ENCODE measurements at places on chromosomes 3 and 15.

- DNase-seq, result no peak
Measured at GRCh38 chr3:85208650-85209049, 249.9 kb downstream of the CADM2 start.

- no peak for DNase-seq
Measured at GRCh38 chr3:126287536-126288241, 69.5 kb downstream of the KLF15 start.

GRCh38 chr3:125436921-125437320 lies 61.8 kb upstream of the ZNF148 start:
- no peak for DNase-seq

DNA sequence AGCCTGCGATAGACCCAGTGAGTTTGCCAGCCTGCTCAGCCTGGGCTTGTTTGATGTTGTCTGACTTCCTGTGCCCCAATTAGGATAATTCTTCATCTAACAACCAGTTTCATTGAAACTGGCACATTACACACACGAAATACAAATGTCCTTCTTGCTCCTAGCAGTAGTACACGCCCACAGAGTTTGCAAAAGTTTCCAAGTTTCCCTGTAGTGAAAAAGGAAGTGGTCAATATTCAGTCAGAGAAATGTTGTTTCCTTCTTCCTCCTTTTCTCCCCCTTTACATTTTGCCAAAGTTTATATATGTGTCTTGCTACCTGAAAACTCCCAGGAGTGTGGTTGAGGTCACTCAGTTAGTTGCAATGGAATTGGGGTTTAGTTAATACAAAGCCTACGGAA lies 58.4 kb upstream of the LRTM1 start:
- DNase-seq, result no peak

DNA sequence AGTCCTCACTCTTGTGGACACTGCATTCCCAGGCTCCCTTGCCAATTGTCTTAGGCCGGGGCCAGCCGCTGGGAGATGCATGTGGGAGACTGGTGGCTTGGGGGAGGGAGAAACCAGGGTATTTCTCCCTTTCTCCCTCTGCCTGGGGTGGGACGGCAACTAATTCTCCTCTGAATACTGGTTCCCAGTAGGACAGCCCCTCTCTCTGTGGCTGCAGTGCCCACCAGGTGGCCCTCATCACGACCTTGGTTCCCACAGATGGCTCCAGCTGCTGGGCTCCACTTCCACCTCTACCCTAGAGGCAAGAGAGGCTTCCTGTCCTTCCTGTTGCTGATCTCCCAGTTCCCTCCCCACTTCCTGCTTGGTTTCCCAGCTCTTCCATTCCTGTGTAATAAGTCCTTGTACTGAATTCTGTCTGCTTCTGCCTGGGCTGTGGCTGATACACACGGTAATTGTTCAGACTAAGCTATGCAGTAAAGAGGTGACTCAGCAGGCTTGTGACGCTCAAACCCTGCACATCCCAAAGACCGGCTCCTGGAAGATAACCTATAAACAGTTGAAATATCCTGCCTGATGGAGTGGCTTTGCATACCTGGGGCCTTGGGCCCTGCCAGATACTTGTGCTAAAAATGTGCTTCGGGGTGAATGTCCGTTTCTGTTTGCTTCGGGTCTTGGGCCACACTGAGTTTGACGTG lies 20.4 kb upstream of the COPG1 start:
- no peak for DNase-seq

DNA sequence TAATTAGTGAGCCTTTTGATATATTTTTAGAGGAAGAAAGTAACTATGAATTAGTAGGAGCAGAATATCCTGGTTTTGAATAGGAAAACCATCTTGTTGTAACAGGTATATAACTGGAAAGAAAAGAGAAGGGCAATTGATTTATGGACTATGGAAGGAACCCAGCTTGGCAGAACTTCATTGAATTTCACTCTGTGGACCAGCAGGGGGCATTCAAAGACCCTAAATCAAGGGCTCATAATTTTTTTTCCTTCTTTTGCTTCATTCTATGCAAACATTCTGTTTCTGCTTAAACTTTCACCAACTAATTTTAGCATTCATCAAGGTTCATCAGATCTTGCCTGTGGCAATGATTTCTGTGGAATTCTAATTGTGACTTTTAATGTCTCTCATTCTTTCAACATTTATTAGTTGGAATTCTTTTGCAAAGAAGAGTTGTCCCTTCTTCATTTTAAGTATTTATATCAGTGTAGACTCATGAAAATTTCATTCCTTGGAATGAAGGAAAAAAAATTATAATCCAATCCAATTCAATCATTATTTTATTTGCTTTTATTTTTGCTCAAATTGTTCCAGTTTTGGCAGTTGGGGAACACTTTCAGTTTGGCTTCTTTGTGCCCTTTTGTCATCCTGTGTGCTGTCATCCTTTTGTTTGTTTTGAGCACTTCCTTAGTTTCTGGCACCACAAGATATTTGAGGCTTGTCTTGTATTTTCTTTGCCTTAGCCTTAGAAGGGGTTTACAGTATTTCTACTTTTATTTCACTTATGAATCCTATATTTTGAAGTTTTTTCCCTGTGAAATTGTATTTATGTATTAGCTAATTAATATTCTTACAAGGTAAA lies 30.4 kb downstream of the NXPE3 start:
- DNase-seq, result no peak

DNA sequence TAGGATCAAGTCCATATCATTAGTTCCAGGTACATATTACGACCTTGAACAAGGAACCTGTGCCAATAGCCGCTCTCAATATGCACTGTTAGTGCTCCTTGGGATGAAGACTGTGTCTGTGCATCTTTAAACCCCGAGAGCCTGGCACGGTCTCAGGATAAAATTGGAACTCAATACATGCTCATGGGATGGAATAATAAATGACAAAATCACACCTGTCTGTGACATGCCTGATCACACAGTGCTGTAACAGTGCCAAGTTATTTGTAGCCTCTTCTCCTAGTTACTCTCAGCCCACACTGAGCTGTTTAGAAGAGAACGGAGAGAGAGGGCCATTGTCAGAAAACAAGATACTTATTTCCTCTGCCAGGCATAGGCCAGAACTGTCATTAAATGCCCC lies 82.2 kb downstream of the SSR3 start:
- DNase-seq, result no peak

GRCh38 chr3:23760325-23760724 lies 45.4 kb upstream of the UBE2E1 start:
- DNase-seq, result no peak

GRCh38 chr3:48428572-48429316 lies 1.1 kb downstream of the PLXNB1 start:
- no peak for DNase-seq

DNA sequence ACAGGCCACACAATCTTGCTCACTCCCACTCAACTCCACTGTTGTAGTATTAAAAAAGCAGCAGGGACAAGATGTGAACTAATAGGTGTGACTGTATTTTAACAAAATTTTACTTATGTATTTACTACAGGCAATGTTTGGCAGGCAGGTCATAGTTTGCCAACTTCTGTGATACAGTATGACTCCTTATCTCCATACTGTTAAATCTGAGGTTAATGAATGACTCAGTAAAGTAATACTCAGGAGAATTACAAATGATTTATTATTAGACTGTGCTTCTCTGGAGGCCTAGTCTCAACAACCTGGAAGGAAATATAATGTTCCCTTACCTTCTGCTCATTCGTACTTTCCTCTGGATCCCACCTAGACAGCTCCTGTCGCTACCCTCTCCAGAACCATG lies 258.6 kb upstream of the KCNMB2 start:
- no peak for DNase-seq

DNA sequence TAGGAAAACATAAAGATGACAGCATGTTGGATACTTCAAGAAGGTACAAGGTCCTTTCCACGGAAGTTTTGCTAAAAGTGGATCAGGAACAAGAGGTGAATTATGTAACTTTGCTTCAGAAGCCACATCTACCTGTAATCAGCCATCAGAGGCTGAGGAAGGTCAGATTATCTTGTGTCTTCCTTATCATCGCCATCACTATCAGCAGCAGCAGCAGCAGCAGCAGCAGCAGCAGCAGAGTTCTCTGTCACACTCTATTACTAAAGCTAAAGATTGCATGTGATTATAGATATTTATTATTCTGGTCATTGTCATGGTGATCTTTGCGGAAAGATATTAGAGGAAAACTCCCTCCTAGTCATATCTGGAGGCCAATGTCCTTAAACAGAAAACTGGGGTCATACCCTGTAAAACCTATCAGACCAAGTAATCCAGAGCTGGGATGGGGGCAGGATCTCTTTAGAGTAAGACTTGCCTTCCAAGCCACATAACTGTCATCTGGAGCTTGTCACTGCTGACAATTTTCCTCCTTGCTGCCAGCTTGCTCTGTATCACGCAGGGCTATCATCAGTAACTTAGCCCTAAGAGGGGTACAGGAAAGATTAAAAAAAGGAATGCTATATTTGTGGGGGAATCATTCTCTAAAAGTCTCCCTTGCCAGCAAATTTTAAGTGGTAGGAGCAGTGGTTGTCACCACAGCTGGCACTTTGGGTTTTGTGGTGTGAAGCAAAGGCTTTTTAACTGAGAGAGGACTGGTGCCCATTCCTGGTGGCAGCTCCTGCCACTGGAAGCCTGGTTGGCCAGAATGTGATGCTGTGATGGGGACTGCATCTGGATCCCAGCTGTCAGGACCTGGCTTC lies 130.9 kb upstream of the RASGRP1 start:
- no peak for DNase-seq

- DNase-seq, result no peak
Measured at GRCh38 chr3:16251316-16252085, 13.2 kb downstream of the DPH3 start.

- DNase-seq, result no peak
Measured at GRCh38 chr3:133562376-133562775, 11.1 kb upstream of the CDV3 start.

GRCh38 chr3:123586968-123587367 lies 2.1 kb upstream of the HACD2 start:
- no peak for DNase-seq

GRCh38 chr3:119322021-119322834 lies 28.0 kb downstream of the ARHGAP31 start:
- DNase-seq, result no peak

DNA sequence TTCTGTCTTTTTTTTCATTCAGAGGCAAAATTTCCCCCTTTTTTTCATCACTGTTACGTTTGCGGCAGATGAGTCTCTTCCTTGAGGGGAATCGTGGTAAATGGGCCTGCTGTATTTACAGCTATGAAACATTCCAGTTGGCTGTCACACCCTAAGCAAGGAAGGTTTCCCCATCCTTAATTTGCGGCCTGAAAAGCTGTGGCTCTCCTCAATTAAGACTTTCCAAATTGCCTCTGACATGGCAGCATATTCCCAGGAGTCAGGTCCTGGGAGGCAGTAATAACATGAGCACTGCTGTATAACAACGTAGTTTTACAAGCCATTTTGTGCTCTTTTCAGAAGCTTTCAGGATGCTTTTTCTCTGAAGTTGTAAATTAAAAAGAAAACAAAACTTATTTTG lies 420.9 kb downstream of the LPP start:
- DNase-seq, result no peak

- DNase-seq, result no peak
Measured at GRCh38 chr3:83821506-83821905, 1137.3 kb upstream of the CADM2 start.

- DNase-seq, result no peak
Measured at GRCh38 chr3:69297501-69297900, 88.4 kb downstream of the FRMD4B start.

DNA sequence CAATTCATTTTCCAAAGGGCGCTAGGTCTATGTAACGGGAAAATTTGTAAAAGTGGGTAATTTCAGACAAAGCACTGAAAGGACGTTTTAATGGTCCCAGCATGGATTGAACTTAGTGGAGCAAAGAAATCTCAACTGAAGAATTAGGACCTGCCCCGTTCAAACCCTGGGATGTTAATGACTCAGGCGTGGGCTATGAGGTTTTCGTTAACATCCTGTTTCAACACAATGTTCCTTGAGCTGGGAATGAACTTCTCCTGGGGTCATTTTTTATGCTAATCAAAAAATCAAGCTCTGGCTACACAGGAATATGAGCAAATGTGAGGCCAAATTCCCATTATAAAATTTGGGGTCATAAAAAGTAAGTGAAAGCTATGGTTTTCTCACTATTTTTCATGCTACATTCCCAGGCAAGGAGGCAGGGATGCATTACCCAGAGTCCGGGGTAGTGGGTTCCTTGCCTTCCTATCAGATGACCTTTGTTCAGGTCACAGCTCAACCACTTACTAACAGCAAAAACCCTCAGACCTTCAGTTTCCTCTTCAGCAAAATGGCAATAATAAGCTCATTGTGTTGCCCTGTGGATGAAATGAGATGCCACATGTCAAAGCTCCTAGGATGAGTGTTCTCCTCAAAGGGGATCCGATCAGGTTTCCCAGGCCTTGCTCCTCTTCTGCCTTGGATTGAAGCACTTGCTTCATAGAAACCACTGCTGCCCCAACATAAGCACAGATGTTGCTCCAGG lies 271.4 kb downstream of the ARRDC4 start:
- DNase-seq, result no peak
